CD4-positive, alpha-beta T cell (primary cell): ENCODE measurements at places on chromosomes 7 and 10.

- DNase-seq: peak; percentile 7
These were observed 89.4 kb downstream of the INPP5A start for GRCh38 chr10:132626761-132627665.

DNA sequence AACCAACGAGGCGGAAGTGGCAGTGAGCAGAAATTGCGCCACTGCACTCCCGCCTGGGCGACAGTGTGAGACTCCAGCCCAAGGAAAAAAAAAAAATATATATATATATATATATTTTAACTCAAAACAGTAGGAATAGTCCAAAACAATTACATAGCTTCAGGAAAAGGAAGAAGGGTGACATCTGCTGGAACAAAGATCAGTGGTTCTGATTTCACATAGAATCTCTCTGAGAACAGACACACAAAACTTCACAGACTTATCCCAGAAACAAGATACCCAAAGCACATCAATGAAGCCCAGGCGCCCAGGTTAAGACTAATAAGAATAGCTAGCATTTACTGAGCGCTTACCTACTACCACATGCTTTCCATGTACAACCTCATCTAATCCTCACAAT is 45.0 kb downstream of the DNMBP start:
- DNase-seq: no peak

- DNase-seq: no peak
These were observed 651.1 kb downstream of the SORCS1 start for GRCh38 chr10:106513352-106513771.

DNA sequence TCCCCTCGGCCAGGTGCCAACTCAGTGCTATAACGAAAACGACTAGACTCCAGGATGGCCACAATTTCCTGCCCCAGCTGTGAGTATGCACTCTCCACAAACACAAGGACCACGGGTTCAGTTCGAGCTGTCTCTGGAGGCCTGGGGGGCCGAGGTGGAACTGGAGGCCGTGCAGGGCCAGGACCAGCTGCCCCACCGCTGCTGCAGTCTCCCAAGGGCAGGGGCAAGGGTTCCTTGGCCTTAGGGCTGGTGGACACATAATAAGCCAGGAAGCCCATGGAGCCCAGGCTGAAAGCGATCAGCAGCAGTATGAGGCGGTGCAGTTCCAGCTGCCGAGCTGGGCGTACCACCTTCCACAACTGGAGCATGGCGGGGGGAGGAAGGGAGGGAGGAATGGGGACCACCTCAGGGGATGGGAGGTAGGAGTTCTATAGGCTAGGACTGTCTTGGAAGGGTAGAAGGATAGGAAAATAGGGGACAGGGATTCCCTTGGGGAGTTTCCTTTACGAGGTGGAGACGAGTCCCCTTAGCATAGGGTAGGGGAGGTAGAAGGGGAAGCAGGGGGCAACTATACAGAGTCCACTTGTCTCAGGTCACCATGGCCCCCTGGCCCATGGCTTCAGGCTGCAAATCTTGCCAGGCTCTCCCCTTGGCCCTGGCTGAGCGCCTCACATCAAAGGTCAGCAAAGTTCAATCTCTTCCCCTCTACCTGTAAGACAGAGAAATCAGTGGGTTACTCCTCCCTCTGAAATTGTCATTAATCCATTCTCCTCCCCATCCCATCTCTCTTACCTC is 3.2 kb downstream of the NDST2 start:
- DNase-seq: no peak

DNA sequence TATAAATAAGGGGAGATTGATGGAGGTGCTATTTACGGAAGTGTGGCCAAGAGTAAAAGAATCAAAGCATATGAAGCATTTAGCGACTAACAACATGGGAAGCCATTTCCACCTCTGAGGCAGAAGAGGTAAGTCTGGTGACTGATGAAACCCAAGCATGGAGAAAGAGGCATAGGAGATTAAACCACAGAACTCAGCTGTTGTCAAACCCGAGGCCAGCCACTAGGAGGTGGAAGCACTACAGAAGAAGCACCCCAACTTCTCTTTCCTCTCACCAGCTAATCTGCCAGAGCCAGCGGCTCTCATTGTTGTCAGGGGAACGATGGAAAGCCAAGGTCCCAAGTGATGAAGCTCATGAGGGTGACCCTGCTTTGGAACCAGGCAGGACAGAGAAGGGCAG is 19.6 kb upstream of the CNTNAP2 start:
- no peak for DNase-seq

- DNase-seq: no peak
These were observed 4.8 kb upstream of the MKLN1 start for GRCh38 chr7:131322861-131323260.

DNA sequence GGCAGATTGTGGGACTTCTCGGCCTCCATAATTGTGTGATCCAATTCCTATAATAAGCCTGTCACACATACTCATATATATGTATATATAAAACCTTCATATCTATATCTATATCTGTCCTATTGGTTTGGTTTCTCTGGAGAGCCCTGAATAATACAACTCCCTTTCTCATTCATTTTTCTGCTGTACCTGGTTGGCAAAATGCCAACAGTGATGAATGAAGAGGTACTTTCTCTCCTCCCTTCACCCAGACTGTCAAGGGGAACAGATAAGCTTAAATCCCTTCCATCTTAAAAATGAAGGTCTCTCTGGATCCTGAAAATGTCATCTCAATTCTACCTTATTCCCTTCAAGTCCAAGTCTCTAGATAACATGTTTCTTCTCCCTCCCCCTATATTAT is 60.3 kb upstream of the FOXP2 start:
- no peak for DNase-seq

GRCh38 chr7:99827040-99827778 is 604 bp upstream of the CYP3A43 start:
- DNase-seq: no peak

GRCh38 chr10:16440396-16441133 is 3.8 kb downstream of the PTER start:
- no peak for DNase-seq

DNA sequence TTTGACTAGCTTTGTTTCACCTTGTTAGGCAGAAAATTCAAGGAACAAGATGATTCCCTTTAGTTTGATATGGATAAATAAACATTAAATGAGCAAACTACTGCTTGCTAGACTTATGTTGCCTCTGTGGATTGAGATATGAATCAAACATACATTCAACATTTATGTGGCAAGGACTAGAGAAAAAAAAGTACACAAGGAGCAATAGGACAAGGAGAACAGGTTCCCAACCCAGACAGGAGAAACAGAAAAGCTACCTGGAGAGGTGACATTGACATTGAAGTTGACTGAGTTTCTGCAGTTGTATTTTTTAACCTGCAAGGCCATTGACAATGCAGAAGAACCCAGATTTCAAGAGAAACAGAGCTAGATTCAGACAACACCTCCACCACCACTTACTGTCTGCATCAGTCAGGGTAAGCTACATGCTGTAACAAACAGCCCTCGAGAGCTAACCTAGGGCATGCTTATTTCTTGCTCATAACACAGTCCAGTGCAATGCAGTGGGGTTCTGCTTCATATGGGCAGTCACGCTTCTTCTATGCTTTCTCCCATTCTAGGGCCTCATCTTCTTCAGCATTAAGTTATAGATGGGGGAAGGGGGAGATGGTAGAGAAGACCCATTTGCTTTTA is 180.9 kb upstream of the LYZL1 start:
- DNase-seq: no peak

- no peak for DNase-seq
These were observed 10.4 kb upstream of the ZMYND11 start for GRCh38 chr10:124874-125273.

DNA sequence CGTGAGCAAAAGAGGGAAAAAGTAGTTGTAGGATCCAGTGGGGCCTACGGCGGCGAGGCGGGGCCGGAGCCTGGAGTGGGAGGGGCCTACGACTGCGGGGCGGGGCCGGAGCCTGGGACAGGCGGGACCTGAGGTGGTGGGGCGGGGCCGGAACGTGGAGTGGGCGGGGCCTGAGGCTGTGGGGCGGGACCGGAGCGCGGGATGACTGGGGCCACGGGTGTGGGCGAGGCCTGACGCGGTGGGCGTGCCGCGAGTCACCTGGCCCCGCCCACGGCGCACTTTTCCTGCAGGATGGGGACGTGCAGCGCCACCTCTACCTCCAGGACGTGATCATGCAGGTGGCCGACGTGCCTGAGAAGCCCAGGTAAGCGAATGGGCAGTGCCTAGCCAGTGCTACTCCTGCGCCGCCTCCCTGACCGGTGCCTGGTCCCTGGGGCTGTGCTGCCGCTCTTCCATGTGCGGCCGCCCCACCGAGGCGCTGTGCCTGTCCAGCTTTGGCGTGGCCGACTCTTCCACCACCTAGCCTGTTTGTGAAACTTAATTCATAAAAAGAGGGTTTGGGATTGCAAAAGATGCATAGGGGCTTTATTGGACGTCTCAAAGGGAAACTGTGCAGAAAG is 496 bp downstream of the ZNF511 start:
- peak; percentile 94 for DNase-seq

DNA sequence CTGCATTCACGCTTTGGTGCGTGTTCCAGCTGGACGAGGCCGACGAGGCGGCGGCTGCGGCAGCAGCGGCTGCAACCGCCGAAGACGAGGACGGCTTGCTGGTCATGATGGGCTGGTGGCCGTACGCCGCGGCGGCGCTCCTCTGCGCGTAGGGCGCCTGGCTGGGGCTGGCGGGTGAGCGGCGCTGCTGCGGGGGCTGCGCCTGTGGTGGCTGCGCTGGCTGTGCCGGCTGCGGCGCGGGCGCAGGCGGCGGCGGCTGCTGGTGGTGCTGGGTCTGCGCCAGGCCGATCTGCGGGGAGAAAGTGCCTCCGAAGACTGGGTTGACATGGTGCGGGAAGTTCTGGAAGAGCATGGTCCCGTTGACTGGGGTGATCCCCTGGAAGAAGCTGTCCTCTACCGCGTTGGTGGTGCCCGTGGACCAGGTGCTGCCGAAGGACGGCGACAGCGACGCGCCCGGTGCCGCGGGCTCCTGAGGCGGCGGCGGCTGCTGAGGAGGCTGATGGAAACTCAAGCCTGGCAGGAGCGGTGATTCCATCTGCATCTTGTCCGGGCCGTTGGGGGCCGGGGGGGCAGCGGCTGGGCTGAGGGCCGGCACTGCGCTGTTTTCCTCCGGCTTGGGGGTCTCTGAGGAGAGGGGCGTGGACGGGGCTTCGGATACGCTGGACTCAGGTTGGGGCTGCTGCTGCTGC is 51.1 kb downstream of the CPEB3 start:
- DNase-seq: peak; percentile 44

DNA sequence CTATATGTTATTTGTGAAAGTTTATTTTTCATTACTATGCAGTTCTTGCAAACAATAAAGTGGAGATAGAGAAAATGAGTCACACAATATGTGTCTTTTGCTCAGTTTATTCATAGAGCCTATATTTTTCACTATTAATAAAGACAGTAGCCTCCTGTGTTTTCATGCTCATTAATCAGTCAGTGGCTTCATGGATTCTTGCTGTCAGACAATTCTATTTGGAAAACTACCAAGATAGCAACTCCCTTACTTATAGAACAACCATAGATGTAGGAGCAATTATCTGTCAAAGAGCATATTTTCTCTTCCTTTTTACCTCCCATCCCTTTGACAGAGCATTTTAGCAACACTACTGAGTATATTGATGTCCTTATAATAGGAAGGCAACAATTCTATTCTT is 132.7 kb upstream of the CALCR start:
- no peak for DNase-seq

DNA sequence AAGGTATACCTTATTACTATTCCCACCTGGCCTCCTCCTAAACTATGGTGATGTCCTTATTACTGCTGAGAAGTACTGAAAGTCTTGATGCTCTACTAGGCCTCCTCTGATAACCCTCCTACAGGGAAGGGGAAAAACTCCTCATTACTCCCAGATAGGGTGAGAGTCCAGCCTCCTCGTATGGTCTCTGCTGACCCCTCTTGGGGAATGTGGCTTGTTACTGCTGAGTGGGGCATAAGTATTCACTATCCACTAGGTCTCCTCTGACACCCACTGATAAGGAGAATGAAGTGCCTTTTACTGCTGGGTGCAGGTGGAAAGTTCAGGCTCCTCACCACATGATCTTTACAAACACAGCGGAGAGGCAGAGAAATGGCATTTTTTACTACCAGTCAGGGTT is 222.9 kb downstream of the CHRM2 start:
- no peak for DNase-seq

- no peak for DNase-seq
These were observed 4.2 kb upstream of the PILRA start for GRCh38 chr7:100369105-100369504.

DNA sequence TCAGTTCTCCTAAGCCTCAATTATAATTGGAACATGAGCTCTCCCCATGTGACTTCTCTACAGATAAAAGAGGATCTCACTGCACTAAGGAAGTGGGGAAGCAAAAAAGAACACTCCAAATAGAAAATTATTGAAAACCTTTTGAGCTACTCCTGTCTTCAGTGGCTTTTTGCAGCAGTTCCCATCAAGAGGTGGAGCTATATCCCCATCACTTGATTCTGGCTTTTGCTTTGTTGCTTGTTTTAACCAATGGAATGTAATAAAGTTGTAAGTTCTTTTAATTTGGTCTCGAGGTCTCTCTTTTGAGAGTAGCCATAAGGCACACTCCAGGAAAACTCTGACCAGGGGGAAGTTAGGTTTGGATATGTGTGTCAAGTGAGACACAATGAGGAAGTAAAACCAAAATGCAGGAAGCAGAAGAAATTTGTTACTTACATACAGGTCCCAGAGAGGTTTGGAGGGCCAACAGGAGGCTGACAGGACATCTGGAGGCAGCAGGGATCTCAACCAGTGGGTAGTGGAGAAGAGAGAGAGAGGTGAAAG is 569.4 kb downstream of the HTR7 start:
- DNase-seq: no peak

- no peak for DNase-seq
These were observed 362.5 kb upstream of the ZMIZ1 start for GRCh38 chr10:78706256-78706655.

- no peak for DNase-seq
These were observed 48.2 kb downstream of the AFAP1L2 start for GRCh38 chr10:114356126-114356525.

GRCh38 chr7:153829525-153829924 is 222.7 kb upstream of the DPP6 start:
- DNase-seq: no peak

GRCh38 chr10:117094856-117095255 is 43.2 kb downstream of the VAX1 start:
- DNase-seq: no peak

- no peak for DNase-seq
These were observed 339.3 kb upstream of the POM121L12 start for GRCh38 chr7:52695973-52696595.
